Choroid plexus epithelial cell (primary cell): ENCODE measurements at places on chromosomes 11 and 22.

GRCh38 chr11:67252831-67253239, 13.4 kb upstream of the GRK2 start:
- DNase-seq = peak; percentile 61

- DNase-seq = no peak
Observed at GRCh38 chr11:5223686-5224085, 3.2 kb downstream of the HBB start.

GRCh38 chr11:10150800-10151199, 143.2 kb downstream of the SBF2 start:
- DNase-seq = no peak

DNA sequence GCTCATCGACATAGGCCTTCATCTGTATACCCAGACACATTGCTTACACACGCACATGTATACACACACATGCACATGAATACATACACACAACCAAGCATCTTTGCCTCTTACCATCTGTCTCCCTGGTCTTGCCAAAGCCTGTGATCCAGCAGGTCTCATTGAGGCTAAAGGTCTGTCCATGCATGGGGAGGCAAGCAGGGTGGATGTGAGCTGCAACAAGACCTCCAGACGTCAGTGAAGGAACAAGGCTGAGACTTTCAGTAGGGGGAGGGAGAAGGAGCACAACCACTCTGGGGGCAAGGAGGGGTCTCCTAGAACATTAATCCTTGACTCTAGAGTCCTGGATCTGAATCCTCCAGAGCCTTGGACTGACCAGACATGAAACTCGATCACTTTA, 23.7 kb downstream of the TMPRSS13 start:
- no peak for DNase-seq

- DNase-seq = peak; percentile 88
Observed at GRCh38 chr22:27987557-27987956, 68.5 kb upstream of the PITPNB start.

GRCh38 chr11:61752117-61752924, at the start of gene MYRF:
Gene MYRF (plus strand): TSS chr11:61752636. CDS start chr11:61752745, 109 bp downstream.
- no peak for DNase-seq

GRCh38 chr22:41198027-41198580, 7.0 kb upstream of the L3MBTL2 start:
- no peak for DNase-seq

DNA sequence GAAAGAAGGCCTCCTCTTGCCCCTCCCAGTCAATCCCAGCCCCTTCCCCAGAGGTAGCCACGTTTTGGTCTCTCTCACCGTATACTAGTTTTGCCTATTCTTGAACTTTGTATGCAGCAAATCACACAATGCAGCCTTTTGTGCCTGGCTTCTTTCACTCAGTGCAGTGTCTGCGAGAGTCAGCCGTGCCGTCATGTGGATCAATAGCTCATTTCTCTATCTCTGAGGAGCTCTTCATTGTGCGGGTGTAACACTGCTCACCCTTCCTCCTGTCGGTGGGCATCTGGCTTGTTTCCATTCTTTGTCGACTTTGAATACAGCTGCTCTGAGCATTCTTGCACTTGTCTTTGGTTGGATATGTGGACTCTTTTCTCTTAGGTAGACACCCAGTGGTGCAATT, 146.5 kb downstream of the CACNA1I start:
- DNase-seq = no peak

GRCh38 chr22:44412136-44412731, 85.8 kb downstream of the RTL6 start:
- DNase-seq = no peak

DNA sequence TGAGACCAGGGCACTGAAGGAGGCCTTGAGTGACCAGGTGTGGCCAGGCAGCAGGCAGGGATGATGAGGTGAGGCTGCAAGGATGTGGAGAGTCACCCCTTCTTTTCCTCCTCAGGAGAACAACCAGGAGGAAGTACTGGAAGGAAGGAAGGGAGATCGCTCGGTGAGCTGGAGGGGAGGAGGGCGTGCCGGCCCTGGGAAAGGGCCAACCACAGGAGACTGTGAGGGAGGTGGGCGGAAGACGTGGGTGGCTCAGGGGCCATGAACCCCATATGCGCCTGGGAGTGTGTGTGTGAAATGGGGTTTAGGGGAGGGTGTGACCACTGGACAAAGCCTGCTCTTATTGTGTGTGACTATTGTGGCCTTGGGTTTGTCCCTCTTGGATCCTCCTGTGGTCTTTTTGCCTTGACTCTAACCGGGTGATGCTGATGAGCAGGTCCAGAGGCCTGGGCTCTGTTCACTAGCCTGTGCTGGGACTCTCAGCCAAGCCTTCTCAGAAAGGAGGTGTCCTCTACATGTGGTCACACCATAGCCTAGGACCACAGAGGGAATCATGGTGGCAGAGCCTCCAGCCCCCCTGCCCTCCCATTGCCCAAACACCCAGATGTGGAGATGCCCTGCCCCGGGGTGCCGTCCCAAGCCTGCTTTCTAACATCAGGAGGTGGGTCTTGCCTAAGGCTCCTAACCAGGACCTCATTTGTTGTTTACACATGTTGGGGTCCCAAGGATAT, 41.3 kb upstream of the TUB start:
- no peak for DNase-seq

- no peak for DNase-seq
Observed at GRCh38 chr11:105720096-105720495, 110.2 kb downstream of the GRIA4 start.

DNA sequence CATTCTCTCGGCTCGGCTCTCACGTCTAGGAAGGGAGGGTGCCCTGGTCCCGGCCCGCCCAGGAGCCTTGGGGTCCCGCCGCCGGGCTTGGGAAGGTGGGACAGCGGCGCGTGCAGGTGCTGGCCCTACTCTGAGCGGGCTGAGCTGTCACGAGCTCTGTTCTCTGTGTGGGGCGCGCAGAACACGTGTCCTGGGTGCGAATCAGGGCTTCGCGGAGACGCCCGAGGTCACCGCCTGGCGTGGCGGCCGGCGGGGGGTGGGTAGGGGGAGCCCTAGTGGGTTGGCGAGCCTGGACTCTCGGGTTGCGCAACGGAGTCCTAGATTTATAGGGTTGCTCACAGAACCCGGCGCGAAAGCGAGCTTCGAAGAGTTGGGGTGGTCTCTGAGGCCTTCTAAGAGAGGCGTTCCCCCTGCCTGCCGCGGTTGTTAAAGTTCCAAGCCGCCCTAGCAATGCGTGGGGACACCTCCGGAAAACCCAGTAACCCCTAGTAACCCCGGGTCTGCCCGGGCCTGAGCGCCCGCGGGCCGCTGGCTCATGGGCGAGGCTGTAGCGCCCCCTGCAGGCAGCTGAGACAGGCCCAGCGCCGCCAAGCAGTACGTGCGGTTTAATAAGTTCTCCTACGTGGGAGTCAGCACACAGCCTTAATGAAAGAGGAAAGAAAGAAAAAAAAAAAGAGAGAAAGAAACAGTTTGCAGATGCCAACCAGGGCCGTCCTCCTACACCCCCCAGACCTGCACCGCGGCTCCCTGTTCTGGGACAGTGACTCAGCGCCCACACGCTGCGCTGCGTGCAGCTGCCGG, 2.7 kb downstream of the ADM start:
- DNase-seq = peak; percentile 94

DNA sequence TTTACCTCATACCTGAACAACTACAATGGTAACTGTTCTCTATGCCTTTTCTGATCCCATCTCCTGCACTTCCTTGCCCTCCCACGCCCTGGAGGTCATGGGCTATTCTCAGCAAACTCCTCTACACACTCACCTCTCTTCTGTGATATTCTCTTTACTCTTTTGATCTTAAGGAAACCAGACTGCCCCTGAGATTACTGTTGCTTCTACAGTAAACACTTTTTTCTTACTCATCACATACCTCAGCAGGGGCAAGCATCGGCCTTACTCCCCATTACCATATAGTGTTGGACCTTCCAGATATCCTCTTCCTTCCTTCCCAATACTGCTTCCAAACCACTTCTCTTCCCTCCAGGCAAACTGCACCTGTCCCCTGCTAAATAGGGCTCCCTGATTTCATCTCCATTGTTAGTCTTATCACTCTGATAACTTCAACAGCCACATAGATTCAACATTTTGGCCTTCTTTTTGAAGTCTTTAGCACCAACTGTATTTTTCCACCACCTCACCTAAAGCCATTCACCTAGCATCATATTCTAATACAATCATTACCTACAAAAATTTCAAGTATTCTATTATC, 141.2 kb downstream of the RBFOX2 start:
- peak; percentile 41 for DNase-seq

DNA sequence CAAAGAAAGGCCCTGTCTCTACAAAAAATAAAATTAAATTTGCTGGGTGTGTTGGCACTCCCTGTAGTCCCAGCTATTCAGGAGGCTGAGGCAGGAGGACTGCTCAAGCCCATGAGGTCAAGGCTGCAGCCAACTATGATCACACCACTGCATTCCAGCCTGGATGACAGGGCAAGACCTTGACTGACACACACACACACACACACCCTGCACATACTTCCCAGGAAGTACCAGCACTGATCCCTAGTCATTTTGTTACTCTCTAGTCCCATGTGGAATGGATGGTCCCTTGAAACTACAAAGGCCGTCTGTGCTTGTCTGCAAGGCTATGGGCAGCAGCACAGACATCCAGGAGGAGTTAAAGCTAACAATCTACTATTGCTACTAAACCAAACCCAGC, 59.7 kb upstream of the CYP2D6 start:
- no peak for DNase-seq

DNA sequence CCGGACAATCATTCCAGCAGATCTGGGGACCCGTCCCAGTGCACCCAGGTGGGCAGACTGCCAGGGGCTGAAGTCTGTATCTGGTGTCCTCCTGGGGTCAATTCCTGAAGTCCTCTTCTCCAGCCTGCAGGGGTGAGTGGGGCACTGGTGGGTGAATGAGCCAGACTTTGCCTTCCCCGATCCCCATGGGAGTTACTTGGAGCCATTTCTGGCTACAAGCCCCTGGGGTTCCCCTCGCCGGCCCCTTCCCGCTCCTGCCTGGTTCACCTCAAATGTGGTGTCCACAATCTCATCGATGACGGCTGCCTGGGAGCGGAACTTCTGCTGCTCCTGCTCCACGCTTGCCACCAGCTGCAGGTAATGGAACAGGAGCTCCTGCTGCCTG, 5.0 kb downstream of the CST6 start:
- no peak for DNase-seq

- no peak for DNase-seq
Observed at GRCh38 chr11:70161043-70161625, 42.0 kb upstream of the FADD start.

- peak; percentile 33 for DNase-seq
Observed at GRCh38 chr11:78432956-78433355, 15.3 kb upstream of the GAB2 start.

GRCh38 chr11:62430425-62430824, 11.6 kb downstream of the SCGB1A1 start:
- no peak for DNase-seq

DNA sequence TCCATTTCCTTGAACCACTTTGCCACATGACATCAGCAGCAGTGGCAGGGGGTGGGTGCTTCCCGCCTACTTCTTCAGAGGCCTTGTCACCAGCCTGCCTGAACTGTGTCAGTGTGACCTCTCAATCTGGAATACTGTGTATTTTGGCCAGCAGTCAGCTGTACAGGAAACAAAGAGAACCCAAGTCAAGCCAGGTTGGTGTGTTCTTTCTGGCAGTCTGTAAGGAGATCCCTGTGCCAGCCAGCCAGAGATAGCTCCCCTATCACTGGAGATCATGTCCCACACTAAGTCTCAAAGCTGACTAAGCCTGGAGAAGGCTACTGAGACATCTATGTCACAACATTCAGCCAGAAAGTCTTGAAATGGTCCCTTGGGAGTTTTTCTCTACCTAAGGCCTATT, 142.1 kb downstream of the TRPC6 start:
- DNase-seq = no peak

DNA sequence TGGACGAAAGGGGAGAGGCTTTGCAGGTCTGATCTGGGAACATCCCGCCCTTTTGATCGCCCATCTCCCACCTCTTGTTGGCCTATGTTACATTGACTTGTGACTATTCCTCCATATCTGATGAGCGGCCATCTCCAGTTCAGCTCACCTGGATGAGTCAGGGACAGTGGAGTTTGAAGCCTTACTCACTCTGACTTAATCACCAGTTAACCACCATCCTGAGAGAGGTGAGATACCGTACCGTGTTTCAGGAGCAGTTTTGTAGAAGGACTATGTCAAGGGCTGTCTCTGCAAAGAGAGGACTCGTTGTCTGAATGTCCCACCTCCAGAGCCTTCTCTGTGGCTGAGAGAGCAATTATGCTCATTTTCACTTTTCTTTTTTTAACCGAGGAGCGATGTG, 771.7 kb downstream of the NTM start:
- DNase-seq = no peak

DNA sequence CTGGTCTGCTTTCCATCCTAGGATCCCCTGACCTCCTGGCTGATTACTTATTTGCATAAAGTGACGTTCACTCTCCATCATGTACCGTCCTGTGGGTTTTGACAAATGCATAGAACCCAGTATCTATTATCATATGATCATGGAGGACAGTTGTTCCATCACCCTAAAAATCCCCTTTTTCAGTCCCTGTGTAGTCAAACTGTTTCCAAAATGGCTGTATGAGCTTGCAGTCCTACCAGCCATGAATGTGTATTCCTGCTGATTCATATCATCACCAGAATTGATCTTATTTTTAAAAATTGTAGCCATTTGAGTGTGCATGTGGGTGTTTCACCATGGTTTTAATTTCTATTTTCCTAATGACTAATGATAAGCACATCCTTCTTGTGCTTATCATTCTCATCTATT, 108.8 kb downstream of the MPPED1 start:
- DNase-seq = no peak

DNA sequence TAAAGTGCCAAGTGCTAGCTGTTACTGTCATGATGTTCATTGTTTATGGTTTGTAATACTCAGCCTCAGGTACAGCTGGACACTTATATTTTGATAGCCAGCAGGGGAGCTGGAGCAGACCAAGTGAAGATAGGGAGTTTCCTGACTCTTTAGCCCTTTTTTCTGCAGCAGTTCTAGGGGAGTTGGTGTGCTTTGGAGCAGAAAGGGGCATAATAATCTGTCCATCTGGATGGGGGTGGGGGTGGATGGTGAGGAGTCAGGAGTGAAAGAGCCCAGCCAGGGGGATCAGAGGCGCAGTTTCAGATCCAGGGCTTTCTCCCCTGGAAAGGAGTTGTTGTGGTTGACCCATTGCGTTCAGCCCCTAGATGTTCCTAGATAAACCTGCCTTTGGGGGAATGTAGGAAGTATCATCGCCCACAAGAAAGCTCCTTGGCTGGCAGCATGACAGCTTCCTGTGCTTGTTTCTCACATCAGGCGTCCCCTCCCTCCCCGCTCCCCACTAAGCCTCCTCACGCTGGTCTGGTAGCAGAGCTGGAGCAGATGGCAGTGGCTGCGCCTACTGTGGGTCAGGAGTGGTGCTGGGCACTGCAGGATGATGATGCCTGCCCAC, 41.9 kb downstream of the MED15 start:
- peak; percentile 62 for DNase-seq

- no peak for DNase-seq
Observed at GRCh38 chr11:76861490-76861953, 804 bp downstream of the ACER3 start.

DNA sequence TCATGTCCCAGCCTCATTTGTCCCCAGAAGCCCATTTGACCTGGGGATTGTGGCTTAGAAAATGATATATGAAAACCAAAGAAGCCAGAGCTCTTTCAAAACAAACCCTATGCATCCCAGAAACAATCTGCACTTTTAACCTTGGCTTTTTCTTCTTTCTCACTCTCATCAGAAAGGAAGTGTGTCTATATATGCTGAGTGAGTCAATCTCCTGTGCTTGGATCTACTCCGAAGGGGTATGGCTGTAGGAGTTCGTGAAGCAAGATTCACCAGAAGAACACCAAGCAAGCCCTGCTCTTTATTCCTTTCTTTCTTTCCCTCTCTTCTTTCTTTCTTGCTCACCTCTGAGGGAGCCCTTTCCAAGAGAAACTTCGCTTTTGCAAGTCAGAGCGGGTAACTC, 636 bp downstream of the PAMR1 start:
- peak; percentile 72 for DNase-seq

- peak; percentile 97 for DNase-seq
Observed at GRCh38 chr11:44568658-44569473, 3.4 kb downstream of the CD82 start.
